NCI-H1694 treated with DMSO at 0.1 percent for 48 hours (cell line): ENCODE measurements at places on chromosomes 1 and 21.

DNA sequence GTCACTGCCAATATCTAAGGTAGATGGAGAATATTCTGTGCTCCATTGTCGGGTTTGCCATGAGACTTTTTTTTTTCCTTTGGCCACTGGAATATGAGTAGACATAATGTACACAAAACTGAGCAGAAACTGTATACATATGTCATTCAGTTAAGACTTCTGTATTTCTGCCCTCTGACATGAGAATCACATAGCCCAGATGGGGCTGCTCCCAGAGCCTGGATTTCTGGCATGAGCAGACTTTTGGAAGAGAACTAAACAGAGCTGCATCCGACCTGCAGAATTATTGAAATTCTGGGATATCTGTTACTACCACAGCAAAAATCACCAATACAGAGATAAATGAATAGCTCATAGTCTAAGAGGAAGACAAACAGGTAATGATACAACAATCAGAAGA lies 62.3 kb downstream of the DAB1 start:
- peak; percentile 88 for DNase-seq

GRCh38 chr1:115539061-115539460 lies 102.7 kb upstream of the VANGL1 start:
- DNase-seq, result no peak

GRCh38 chr1:151156515-151156819 lies at the start of gene TNFAIP8L2:
TNFAIP8L2 (plus strand) TSS chr1:151156649; CDS start chr1:151158698, 2,049 bp downstream.
- no peak for DNase-seq

DNA sequence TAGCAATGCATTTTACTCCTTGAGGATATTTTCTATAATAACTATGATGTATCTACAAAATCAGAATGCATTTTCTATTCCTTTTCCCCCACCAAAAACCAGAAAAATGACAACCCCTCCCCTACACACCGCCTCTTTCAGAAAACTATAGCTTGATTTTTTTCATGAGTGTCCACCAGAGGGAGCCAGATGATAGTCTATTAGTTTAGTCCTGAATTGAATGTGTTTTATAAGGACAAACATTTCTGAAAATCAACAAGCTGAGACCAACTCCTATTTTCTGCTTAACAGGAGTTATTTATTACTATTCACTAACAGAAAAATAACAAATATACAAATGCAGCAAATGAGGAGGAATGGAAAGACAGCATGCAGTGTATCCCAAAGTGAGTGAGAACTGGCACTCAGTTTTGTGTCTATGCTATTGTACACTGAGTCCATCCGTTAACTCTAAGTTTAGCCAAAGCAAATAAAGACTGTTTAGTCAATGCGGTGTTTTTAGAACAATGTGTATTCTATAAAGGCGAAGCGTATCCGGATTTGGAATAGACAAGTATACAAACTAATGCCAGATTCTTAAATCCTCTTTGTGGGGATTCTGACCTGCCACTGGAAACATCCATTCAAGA lies 182.6 kb downstream of the VAV3 start:
- DNase-seq, result peak; percentile 73

- DNase-seq, result no peak
Measured at GRCh38 chr1:942411-942821, 16.6 kb downstream of the NOC2L start.

DNA sequence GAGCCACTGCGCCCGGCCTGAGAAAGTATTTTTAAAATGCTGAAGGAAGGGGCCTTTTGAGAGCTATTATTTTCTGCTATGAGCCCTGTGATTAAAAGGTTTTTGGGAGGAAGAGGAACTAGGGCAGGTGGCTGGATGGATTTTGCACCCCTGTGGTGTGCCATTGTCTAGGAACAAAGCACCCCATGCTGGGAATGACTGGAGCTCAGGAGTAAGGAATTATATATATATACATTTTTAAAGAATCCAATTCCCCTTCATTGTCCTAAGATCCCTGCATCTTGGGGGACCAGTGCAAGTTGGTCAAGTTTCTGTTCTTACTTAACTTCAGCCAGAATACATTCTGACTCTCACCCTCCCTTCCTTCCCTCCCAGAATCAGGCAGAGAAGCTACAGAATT lies 91.6 kb downstream of the ZNF648 start:
- no peak for DNase-seq

GRCh38 chr1:94527447-94528031 lies 14.0 kb downstream of the F3 start:
- DNase-seq, result no peak

DNA sequence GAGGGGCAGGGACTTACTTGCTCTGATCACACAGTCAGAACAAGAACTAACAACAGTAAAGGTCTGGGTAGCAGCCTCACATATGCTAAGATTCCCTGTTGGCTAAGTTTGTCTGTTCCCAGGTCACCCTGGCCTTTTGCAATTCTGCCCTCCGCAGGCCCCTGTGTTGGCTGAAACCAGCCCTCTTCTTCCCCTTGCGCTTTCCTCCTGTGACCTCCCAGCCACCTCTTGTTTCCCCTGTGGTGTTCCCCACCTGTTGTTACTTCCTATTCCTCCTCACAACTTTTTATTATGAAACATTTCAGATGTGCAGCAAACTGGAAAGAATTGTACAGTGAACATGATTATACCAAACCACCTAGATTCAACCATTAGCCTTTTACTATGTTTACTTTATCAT lies 23.4 kb downstream of the MAPKAPK2 start:
- DNase-seq, result no peak

GRCh38 chr1:246971969-246972368 lies 35.9 kb downstream of the ZNF695 start:
- no peak for DNase-seq

DNA sequence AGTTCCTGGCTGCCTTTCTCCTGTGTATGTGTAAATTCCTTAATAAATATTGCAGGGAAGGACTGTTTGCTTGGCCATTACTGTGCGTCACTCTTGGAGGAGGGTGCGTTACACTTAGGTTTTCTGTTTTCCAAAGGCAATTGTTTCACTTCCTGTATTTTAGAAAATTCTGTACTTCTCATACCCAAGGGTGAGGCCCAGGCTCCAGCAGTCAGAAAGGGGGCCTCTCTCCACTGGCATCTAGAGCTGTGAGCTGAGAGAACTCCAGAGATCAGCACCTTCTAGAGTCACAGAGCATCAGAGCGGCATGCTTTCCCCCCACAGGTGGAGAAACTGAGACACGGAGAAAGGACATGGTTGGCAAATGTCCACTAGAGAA lies 27.0 kb upstream of the ZFP69B start:
- DNase-seq, result no peak

- no peak for DNase-seq
Measured at GRCh38 chr1:190615818-190616217, 138.2 kb upstream of the BRINP3 start.

DNA sequence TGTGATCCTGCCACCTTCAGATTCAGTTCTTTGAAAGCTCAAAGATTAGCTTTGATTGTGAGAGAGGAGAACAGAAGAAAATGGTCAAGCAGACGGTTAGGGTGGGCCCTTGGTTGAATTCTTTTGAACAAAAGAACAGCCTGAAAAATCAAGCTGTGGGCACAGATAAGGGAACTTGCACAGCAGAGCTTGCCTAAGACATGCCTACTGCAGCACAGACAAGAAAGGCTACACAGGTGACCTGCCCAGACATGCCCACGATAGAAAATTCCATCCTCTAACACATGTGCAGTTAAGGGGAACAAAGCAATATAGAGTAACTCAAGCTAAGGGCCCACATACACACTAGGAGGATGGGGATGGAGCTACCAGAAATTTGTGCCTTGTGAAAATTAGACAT lies 512.5 kb upstream of the LRRC7 start:
- no peak for DNase-seq

DNA sequence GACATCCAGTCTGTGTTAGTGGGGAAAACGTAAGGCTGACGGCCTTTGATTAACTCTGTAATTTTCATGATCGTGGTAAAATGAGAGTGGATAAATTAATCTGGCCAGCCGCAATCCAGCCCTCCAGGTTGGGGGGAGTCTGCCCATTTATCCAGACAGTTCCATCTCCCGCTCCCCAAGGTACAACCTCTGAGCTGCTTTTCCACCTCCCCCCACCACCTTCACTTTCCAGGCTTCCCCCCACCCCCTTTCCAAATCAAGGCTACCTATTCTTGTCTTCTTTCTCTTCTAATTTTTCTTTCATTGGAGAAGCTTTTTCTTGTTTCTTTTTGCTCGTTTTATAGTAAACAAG lies 6.0 kb downstream of the MIER1 start:
- no peak for DNase-seq

DNA sequence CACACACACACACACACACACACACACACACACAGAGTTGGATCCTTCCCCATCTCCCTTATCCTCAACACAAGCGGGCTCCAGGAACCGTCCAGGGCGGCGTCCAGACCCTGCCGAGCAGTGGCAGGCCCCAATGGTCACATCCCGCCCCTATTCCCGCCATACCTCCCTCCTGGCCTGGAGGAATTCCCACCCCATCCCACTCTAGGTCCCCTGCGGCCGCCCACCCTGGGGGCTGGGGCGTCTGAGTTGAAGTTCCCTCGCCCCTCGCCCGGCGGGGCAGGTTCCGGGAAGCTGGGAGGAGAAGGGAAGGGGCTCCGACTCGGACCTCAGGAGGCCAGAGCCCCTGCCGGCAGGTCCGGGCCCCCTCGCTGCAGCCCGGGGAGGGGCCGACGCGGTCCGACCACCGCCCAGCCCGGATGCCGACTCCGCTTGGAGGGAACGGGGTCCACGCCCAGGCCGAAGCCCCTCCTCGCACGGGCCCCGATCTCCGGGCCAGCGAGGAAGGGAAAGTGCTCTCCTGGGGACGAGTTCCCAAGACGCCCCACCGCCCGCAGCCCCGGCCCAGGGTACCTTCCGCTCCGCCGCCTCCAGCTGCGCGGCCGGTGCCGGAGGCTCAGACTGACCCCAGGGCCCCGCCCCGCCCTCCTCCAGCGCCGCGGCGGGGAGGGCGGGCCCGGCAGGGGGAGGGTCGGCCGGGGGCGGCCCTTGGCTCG lies at the start of gene RHOC:
RHOC (minus strand) TSS at position 623 of the 716 bp plus-strand sequence. CDS start 3,328 bp downstream, outside the sequence.
- no peak for DNase-seq

DNA sequence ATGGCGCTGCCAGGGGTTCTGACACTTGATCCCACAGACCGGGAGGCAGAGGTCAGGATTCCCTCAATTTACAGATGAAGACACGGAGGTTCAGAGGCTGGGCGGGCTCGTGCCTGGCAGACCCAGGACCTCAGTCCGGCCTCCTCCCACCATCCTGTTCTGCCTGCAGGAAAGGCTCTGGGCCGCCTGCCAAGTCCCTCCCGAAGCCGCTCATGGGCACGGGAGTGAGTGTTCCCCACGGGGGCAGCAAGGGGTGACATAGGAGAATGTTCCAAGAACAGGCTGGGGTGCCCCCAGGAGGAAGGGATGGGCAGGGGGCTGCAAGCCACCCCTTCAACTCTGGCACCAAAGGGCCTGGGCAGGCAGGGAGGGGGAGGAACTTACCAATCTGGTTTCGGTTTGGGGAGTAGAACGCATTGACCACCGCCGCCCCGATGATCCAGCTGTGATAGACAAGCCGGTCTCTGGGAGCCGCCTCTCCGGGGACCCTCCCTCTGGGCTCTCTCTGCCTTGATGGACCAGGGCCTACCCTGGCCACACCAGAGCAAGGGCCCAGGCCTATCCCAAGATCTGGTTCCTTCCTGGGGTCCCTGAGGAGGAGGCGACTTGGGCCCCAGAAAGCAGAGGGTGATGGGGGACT lies 7.5 kb downstream of the PRXL2B start:
- DNase-seq, result no peak

GRCh38 chr21:38780879-38781278 lies 24.9 kb upstream of the ETS2 start:
- DNase-seq, result no peak
